ENCODE measurements at places on chromosomes 16 and 17.

GRCh38 chr17:57110579-57111325 is 25.7 kb downstream of the AKAP1 start:
- no peak for DNase-seq

DNA sequence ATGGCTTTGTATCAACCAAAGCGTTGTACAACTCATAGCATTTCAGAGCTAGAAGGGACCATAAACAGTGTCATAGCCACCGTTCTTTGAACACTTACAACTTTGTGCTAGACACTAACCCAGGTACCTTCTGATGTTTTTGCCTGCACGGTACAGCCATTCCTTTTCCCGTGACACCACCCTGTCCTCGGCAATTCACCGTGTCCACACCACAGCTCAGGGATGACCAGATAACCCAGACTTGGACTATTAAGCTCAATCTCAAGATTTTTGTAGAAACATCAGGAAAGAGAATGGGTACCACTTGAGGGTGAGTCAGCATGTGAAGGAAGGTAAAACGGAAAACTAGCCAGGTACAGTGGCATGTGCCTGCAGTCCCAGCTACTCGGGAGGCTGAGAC is 9.8 kb upstream of the CBFB start:
- no peak for DNase-seq

DNA sequence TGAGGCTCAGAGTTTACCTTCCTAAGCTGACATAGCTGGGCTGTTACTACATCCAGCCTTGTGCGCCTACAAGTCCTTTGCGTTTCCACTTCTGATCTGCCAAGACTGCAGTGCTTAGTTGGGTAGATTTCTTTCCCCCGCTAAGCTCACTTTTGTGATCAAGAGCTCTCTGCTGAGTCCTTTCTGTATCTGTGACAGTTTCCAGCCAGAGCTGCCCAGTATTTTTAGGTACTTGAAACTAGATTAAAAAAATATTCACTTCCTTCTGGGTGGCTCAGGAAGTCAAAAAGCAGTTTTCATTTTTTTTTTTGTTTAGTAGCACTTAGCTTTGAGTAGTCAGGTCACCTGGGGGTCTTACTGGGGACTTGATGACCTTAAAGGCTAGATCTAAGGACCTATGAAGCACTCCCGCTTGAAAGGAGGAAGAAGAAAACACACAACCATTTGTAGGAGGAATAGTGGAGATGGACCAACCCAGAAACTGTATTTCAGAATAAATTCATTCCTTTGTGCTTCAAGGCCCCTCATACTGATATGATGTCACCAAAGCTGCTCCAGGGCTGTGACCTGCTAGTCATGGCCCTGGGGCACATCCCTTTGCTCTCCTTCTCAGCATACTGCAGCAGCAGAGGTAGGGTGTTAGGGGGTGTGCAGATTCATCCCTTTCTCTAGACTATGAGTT is 75.6 kb upstream of the HNF1B start:
- DNase-seq: no peak

DNA sequence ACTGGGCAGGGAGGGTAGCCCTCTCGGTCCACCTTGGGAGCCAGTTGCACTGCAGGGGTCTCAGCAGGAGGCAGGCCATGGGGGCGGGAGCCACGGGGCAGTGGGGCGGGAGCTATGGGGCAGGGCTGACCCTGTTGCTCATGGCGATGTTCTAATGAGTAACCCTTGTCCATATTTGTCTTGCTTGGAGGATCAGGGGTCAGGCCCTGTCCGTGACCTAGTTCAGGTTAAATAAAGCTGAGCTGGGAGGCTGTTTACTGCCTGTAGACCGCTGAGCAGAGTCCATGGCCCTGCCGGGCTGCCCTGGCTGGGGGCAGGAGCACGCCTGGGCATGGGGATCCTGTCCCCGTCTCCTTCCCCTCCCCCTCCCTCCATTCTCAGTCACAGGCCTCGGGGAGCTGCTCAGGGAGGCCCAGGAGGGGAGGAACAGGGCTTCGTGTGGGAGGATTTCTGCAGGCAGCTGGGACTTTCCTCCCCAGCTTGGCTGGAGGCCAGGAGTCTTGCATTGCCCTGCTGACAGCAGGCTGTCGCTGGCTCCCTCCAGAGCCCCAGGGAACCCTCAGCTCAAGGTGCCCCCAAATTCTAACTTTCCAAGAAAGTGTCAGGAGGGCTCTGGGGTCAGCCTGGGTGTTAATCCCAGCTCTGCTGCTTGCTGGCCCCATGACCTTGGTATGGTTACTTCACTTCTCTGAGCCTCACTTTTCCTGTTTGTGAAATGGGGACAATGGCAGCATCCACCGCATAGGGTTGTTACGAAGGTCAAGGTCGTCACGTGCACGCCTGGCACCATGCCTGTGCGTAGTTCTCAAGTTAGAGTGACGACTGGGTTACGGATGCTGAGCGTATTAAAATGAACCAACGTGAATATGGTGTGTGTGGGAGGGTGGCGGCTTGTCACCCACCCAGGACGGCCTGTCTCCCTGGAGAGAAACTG is 6.1 kb upstream of the SERPINF2 start:
- DNase-seq: peak; percentile 6

DNA sequence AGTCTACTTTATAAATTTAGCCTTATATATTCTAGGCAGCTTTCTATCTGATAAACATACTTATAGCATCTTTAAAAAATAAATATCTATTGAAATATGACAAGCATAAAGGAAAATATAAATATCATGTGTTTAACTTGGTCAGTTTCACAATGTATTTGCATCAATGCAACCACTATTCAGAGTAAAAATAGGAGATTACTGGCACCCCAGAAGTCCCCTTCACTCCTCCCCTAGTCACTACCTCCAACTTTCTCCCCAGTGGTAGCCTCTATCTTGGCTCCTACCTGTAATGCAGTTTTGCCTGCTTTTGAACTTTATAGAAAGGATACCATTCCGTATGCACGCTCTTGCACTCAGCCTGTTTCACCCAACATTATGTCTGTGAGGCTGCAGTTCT is 3.2 kb upstream of the NOD2 start:
- DNase-seq: no peak

GRCh38 chr17:64357191-64357981 is 33.3 kb downstream of the PECAM1 start:
- DNase-seq: no peak

All from CD4-positive, alpha-beta T cell treated with Interleukin-4 for 4 hours (primary cell).